PC-3 (cell line): ENCODE measurements at places on chromosomes 1 and 21. TPM values are rescaled to one million over a fixed set of nuclear protein-coding genes. Genes with fewer than 3 reads are reported as not detected.

GRCh38 chr1:220700556-220701179 lies 10.5 kb downstream of the C1orf115 start:
- no peaks in the 10 kb centered on the region for H3K36me3 ChIP-seq
- no peak overlapping the region for H3K4me3 ChIP-seq
- no peaks in the 10 kb centered on the region for H3K27me3 ChIP-seq
- DNase-seq, result peak; percentile 51
- no peaks in the 10 kb centered on the region for H3K4me1 ChIP-seq

DNA sequence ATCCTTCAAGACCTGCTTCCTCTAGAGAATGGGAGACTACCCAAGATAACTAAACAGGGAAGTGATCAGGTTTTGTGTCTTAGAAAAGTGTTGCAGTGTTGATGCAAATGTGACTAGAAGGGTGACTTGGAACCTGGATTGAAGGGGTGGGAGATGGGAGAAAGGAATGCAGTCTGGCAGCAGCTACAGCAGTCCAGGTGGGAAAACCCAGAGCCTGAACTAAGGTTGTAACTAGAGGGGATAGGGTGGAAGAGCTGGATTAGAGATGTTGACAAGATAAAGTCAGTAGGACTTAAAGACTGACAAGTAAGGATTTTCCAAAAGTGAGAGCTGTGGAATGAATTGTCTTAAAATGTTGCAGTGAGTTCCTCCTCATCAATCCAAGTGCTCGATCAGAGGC lies 7.1 kb upstream of the SHISA4 start:
- DNase-seq, result no peak
- peaks cover 43% of the 10 kb centered on the region for H3K4me1 ChIP-seq
- no peaks in the 10 kb centered on the region for H3K36me3 ChIP-seq
- no peaks in the 10 kb centered on the region for H3K27me3 ChIP-seq

The LHX4 gene
- total RNA-seq, result 0.04 TPM in 1 of 2 replicates, not detected in the other

DNA sequence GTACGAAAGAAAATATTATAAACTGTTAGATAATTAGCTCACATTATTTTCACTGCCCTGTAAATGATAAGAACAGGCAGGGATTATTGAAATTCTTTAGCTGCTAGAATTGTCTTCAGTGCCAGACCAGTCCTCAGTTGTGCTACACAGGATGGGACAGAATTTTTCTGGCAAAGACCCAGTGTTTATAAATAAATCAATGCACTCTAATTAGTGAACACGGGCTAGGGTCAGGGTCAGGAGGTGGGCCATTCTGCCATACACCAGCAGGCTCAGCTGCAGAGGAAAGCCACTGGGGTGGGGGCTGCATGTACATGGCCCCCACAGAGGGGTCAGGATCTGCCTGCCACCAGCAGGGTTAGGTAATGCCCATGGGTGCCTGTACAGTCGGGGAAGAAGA lies 6.4 kb downstream of the BCAR3 start:
- H3K36me3 ChIP-seq, result peaks cover 83% of the 10 kb centered on the region
- DNase-seq, result no peak
- peak overlapping the region; percentile 99 for H3K27ac ChIP-seq
- peak overlapping the region; percentile 33; the same call in 1 of the 2 replicates for H3K4me3 ChIP-seq

The RGS8 gene
- not detected in 2 replicates for total RNA-seq

DNA sequence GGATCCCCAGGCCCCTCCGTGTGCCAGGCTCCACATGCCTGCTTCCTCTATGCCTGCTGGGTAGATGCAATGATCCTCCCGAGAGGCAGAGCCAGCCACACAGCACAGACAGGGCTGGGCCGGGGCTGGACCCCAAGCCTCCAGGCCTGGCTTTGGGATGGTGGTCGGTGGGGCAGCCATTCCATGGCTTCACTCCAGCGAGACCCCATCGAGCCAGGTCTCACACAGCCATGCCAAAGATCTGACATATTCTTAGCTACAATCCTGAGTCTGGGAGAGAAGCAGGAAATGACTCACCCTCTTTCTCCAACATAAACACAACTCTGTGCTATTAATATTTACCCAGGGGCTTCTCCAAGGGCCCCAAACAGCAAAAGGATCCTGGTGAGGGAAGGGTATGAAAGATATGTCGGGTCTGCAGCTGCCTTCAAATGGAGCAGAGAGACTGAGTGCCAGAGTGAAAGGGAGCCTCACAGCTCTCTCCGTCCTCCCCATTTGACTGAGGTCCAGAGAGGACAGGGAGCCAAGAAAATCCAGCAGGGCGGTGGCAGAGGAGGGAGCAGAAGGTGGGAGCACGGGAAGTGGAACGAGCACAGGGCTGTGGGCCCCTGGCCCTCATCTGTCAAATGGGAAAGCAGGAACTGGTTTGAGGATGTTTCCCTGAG lies 639.5 kb downstream of the MATN1 start:
- 0 out of 2 replicates have a peak overlapping the region, but pooled peaks have one; percentile 30 for H3K4me3 ChIP-seq
- peaks cover 13% of the 10 kb centered on the region for H3K4me1 ChIP-seq
- H3K27ac ChIP-seq, result no peak overlapping the region
- no peaks in the 10 kb centered on the region for H3K36me3 ChIP-seq
- DNase-seq, result peak; percentile 58
- H3K27me3 ChIP-seq, result peaks cover 16% of the 10 kb centered on the region

GRCh38 chr1:230303822-230304221 lies 122.3 kb downstream of the PGBD5 start:
- H3K4me1 ChIP-seq, result peaks cover 19% of the 10 kb centered on the region
- no peak overlapping the region for H3K27ac ChIP-seq
- H3K36me3 ChIP-seq, result no peaks in the 10 kb centered on the region

DNA sequence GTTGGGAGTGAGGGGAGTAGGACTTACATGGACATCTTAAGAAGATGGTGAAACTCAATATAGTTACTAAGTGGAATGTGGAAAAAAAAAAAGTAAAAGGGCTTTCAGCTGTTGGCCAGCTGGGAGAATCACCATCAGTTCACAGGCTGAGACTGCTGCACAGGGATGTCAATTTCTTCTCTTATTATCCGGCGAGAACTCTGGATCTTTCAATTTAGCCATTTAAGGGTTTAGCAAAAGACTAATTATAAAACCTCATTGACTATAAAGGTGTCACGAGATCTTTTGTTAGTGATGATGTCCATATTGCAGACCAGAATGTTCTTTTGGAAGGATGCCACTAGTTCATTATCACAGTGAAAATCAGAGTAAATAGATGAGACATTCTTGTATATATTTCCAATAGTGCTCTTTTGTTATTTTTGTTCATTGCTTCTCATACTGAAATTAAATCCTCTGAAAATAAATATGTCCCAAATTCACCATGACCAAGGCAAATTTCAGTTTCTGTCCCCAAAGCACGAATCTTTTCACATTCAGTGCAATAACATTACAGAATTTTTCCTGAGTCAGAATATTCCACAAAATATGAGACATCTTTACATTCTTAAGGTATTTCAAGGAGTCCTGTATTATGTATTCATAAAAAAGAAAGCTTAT lies 266.1 kb downstream of the DNM3 start:
- H3K4me3 ChIP-seq, result no peak overlapping the region
- H3K27me3 ChIP-seq, result no peaks in the 10 kb centered on the region; the same call in 1 of the 2 replicates
- H3K4me1 ChIP-seq, result no peaks in the 10 kb centered on the region
- no peaks in the 10 kb centered on the region for H3K36me3 ChIP-seq
- DNase-seq, result no peak

DNA sequence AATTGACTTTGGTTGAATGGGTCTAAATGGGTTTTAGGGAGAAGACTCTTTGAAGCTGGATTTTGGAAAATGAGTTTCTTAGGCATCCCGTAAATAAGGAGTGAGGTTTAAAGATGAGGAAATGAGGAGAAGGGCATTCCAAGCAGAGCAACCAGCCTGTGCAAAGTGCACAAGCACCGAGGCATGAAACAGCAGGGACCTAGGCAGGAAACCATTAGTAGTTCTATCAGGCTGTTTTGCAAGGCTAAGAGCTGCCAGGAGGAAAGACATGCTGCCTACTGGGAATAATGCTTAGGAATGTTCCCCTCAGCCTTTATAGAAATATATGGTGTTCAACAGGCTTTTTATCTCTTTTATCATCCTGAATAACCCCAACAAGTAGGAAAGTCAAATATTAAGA lies 153.1 kb upstream of the FGGY start:
- DNase-seq, result peak; percentile 36
- H3K27ac ChIP-seq, result peak overlapping the region; percentile 87
- no peak overlapping the region for H3K4me3 ChIP-seq
- no peaks in the 10 kb centered on the region for H3K27me3 ChIP-seq
- no peaks in the 10 kb centered on the region for H3K36me3 ChIP-seq

DNA sequence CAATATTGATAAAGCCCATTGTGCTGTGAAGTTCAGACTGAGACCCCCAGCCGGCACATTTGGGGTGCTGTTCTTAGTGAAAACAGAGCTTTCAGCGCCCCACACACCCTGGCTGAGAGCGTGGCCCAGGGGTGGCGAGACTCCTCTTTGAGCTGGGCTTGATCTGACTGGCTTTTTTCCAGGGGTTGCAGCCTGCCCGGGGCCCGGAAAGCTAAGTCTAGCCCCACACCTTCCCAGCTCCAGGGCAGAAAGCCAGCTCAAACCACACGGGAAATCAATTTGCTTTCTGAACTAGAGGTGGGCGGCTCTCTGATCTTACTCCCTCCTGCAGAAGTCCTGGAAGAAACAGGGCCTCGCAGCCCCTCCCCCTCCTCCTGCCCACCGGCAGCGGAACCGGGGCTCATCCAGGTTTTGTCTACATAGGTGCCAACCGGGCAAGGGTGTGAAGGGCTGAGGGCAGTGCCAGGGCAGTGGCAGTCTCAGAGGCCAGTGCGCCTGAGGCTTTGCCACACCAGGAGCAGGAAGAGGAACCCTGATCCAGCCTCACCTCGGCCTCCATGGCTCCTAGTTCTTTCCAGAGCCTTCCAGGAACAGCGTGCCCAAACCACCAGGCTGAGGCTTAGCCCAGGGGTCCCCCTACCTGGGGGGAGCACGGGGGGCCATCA lies 155.3 kb downstream of the NPHP4 start:
- H3K36me3 ChIP-seq, result no peaks in the 10 kb centered on the region
- H3K4me3 ChIP-seq, result no peak overlapping the region
- no peaks in the 10 kb centered on the region for H3K4me1 ChIP-seq
- no peak overlapping the region for H3K27ac ChIP-seq

The MYBPH gene
- not detected in 2 replicates for total RNA-seq

The OR6N1 gene
- not detected in 2 replicates for total RNA-seq

GRCh38 chr1:98003442-98003841 lies 82.6 kb upstream of the DPYD start:
- no peaks in the 10 kb centered on the region for H3K27me3 ChIP-seq
- H3K36me3 ChIP-seq, result no peaks in the 10 kb centered on the region
- no peak overlapping the region for H3K4me3 ChIP-seq
- DNase-seq, result no peak

The LRRC53 gene
- not detected in 2 replicates for total RNA-seq

The ADAMTS5 gene
- not detected in 2 replicates for total RNA-seq

DNA sequence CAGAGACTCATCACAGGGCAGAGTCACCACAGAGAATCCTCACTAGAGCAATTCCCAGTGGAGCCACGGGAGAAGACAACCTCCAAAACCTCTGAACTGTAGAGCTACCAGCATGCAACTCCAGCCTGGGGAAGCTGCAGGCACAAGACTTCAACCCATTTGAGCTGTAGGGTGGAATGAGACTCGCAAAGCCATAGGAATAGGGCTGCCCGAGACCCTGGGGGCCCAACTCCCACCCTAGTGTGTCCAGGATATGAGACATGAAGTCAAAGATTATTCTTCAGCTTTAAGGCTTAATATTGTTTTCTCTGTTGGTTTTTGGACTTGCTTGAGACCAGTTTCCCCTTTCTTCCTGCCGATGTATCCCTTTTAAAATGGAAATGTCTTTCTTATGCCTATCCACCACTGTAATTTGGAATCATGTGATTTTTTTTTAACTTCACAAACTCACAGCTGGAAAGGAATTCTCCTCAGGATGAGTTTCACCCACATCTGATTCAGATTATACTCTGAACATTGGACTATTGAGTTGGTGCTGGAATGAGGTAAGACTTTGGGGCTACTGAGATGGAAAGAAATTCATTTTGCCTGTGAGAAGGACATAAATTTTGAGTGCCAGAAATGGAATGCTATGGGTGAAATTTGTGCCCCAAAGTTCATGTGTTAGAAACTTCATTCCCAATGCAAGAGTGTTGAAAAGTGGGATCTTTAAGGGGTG lies 59.6 kb upstream of the ST6GALNAC5 start:
- H3K4me3 ChIP-seq, result no peak overlapping the region
- H3K4me1 ChIP-seq, result no peaks in the 10 kb centered on the region

The FNDC7 gene
- total RNA-seq, result 0.63 TPM in 1 of 2 replicates, not detected in the other

The OR10Z1 gene
- total RNA-seq, result not detected in 2 replicates

- H3K36me3 ChIP-seq, result no peaks in the 10 kb centered on the region
- H3K4me1 ChIP-seq, result no peaks in the 10 kb centered on the region
- DNase-seq, result no peak
- no peak overlapping the region for H3K4me3 ChIP-seq
Measured at GRCh38 chr21:24714646-24715200, 892.6 kb downstream of the MRPL39 start.

GRCh38 chr1:247077876-247078257 lies 744 bp downstream of the ZNF670 start:
- peak overlapping the region; percentile 19; the same call in 1 of the 2 replicates for H3K27ac ChIP-seq
- H3K4me3 ChIP-seq, result peak overlapping the region; percentile 85
- H3K36me3 ChIP-seq, result peaks cover 19% of the 10 kb centered on the region; the same call in 1 of the 2 replicates
- peak; percentile 20 for DNase-seq
- peaks cover 7% of the 10 kb centered on the region for H3K4me1 ChIP-seq

The MEX3A gene
- total RNA-seq, result 12.9 and 14.7 TPM in 2 replicates

GRCh38 chr1:207833381-207833780 lies 77.5 kb downstream of the CD34 start:
- peaks cover 9% of the 10 kb centered on the region for H3K36me3 ChIP-seq
- H3K4me3 ChIP-seq, result no peak overlapping the region
- peaks cover 5% of the 10 kb centered on the region; the same call in 1 of the 2 replicates for H3K4me1 ChIP-seq

DNA sequence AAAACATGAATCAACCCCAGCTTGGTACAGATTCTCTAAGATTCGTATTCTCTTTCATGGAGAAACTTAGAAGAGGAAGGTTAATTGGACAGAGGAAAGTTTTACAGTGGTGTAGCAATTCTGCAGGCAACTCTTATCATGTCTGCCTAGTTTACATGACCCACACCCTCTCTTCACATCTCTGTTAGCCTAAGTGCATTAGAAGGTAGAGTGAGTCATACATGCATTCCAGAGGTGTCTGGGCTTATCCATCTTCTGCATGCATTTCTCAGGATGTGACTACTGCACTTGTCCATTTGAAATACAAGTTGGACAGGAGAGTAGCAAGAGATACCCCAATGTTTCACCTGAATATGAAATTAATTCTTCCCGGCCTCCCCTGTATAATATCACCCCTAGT lies 578.4 kb upstream of the NCAM2 start:
- no peaks in the 10 kb centered on the region for H3K36me3 ChIP-seq
- H3K27ac ChIP-seq, result no peak overlapping the region
- no peaks in the 10 kb centered on the region for H3K4me1 ChIP-seq
- no peak for DNase-seq
- no peaks in the 10 kb centered on the region for H3K27me3 ChIP-seq

DNA sequence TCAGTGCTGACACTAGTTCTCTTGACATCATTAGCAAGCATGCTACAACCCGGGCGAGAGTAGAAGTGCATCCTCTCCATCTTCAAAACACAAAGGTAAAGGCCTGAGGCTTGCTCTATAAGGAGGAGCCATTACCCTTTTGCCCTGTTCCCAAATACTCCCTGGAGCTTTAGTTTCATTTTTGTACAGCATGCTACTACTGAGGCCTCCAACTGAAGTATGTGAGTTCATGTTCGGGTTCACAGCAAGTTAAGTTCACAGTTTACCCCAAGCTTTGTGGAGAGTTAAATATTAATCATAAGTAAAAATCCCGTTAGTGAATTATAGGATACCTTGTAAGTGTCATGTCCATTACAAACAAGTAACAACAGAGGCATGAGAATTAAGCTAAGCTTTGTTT lies 156.6 kb downstream of the APP start:
- H3K27me3 ChIP-seq, result no peaks in the 10 kb centered on the region
- 0 out of 2 replicates have a peak, but pooled peaks cover 2% of the 10 kb centered on the region for H3K36me3 ChIP-seq
- no peaks in the 10 kb centered on the region for H3K4me1 ChIP-seq

The BRINP2 gene
- total RNA-seq, result 2.6 and 3.7 TPM in 2 replicates
